ENCODE measurements at places on chromosomes 2 and 18.

DNA sequence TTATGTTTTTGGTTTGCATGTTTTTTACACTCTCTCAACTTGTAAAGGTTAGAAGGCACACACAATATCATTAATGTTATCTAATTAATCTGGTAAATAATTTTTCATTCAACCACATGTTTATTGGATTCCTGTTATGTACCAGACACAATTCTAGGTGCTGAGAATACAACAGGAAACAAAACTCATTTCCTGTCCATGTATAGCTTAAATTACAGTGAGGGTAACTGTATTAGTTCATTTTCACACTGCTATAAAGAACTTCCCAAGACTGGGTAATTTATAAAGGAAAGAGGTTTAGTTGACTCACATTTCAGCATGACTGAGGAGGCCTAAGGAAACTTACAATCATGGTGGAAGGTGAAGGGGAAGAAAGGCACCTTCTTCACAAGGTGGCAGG lies 270.5 kb downstream of the TRIB2 start:
- DNase-seq = no peak

DNA sequence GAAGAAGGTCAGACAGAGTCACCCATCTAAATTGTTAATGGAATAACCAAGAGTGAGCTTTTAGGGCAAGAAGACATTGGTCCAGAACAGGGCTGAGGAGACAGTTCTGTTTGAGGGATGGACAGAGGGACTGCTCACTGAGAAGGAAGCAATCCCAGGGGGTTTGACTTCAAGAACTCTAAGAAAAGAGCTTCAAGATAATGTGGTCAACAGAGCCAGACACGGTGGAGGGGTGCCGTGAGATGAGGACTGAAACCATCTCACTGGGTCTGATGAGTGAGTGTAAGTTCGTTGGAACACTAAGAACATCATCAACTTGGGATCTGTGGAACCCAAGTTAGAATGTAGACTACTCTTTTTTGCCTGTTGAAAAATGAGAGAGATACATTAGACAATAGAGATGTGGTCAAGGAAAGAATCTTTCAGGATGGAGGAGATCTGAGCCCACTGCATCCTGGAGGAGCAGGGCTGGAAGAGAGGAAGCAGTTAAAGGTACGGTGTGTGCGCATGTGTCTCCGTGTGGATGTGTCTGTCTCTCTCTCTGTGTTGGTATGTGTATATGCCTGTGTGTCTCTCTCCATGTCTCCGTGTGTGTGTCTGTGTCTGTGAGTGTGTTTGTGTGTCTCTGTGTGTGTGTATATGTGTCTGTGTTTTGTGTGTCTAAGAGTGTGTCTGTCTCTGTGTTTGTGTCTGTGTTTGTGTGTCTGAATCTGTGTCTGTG lies 172.1 kb downstream of the MYCN start:
- DNase-seq = no peak

GRCh38 chr2:173874894-173875237 lies 90.3 kb downstream of the SP3 start:
- no peak for DNase-seq

- DNase-seq = peak; percentile 6
These were observed 466.0 kb downstream of the NR4A2 start for GRCh38 chr2:155866477-155866876.

GRCh38 chr2:61920548-61920947 lies 15.1 kb downstream of the COMMD1 start:
- DNase-seq = no peak

GRCh38 chr2:60359569-60359968 lies 193.9 kb downstream of the BCL11A start:
- no peak for DNase-seq

DNA sequence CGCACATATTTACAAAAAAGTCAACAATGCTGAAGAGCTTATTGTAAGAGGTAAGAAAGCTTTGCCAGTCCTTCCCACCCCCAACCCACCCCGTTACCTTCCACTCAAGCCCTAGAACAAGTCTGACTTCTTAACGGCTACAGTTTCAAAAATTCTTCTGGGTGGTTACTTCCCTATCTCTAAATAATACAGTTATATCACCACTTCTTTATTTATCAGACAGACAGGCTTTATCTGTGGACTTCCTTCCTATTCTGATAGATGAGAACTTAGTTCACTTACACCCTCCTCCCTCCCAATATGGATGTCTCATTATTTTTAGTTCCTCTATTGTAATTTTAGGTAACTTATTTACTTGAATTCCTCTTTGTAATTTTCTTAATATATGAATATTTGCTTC lies 26.7 kb upstream of the ACTR3 start:
- DNase-seq = no peak

- no peak for DNase-seq
These were observed 36.2 kb downstream of the MTCL1 start for GRCh38 chr18:8741532-8741931.

- no peak for DNase-seq
These were observed 200.2 kb downstream of the RIT2 start for GRCh38 chr18:42915299-42915698.

- no peak for DNase-seq
These were observed 7.3 kb downstream of the CEBPZ start for GRCh38 chr2:37224063-37224462.

GRCh38 chr2:236309669-236310029 lies 45.4 kb upstream of the ASB18 start:
- DNase-seq = peak; percentile 62

DNA sequence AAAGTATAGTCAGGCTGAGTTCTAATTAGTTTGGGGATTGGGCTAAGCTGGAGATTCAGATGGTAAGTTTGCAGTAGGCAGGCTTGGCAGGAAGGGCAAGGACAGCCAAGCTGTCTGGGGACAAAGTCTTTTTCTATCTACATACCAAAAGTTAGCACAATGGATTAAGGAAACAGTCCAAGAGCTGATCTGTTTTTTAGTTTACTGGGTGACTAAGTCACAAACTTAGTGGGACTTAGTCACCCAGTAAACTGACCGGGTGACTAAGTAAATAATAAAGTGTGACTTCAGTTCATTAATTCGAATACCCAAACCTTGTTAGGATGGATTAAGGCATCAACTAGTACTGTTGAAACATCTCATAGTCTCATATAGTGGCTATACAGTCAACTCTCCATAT lies 1386.0 kb upstream of the CELF4 start:
- no peak for DNase-seq

- DNase-seq = no peak
These were observed 3.2 kb upstream of the AAK1 start for GRCh38 chr2:69646714-69647113.

DNA sequence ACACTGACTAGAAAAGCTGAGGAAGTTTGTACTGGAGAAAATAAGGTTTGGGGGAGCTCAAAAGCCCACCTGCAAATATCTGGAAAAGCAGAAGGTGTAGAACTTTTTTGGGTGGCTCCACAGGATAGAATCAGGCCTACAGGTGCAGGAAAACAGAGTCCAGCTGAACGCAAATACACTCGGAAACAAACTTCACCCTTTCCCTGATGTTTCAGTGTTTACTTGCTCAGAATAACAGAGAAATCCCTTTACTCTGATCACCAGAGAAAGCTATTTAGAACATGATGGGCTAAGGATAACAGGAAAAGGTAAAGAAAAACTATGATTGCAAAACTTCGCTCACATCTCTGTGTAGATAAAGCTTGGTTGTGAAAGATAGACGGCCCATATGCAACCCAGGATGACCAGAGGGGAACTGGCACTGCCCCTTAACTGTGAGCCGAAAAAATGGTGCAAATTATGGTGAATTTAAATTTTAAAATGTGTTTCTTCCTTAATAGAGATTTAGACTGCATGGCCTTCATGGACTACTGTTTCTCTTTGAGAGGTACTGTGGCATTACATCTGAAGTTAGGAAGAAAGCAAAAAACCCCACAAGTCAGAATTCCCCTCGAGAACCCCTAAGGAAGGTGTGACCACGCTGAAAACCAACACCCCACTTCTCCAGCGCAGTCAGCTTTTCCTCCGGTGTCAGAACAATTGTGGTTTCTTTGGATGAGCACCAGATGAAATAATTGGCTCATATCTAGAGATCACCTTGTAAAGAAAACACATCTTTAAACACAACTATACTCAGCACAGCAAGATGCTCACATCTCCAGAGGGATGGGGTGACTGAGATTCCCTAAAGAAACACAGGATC lies 84.5 kb upstream of the TMEM247 start:
- no peak for DNase-seq

DNA sequence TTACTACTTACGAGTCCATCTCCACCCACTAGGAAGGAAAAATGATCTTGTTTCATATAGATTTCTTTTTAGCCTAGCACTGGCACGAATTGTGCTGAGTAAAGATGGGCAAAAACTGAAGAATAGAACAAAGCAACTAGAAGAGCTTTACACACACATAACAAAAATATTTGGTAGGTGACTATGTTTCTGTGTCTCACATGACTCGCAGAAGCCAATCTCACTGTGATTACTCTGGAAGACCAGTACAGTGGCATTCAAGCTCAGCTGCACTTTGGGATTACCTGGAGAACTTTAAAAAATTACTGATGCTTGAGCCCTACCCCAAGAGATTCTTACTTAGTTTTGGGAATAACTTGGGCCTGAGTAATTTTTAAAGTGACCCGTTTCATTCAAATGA lies 378.7 kb downstream of the METTL4 start:
- no peak for DNase-seq

- DNase-seq = no peak
These were observed 36.2 kb downstream of the TNS1 start for GRCh38 chr2:217966423-217967070.

- no peak for DNase-seq
These were observed 61.8 kb upstream of the GPR45 start for GRCh38 chr2:105179469-105180372.

DNA sequence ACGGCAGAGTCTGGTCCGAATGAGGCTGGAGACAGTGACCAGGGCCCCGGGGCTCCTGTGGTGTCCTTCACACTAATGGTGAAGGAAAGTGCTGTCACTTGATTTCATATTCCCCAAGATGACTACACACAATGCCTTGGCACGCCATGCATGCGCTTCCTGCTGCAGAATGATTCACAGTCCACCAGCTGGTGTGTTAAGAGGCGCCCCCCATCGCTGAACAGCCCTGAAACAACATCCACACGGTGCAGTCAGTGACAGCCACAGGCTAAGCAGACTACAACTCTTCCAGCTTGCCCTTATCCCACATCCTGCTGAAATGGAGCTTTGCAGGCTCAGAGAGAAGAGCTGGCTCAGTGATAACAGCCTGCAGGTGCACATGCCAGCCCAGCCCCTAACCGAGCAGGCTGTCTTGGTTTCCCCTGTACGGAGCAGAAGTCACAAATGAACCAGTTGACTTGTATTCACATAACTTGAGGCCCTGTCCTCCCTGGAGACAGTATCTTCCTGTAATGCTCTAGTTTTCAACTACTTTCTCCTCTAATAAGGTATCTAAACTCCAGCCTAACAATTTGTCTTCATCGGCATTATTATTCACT lies 24.3 kb upstream of the CDH20 start:
- no peak for DNase-seq

- no peak for DNase-seq
These were observed 716.4 kb downstream of the RNF144A start for GRCh38 chr2:7633566-7634153.

GRCh38 chr2:46363535-46364170 lies 66.4 kb downstream of the EPAS1 start:
- DNase-seq = no peak

GRCh38 chr2:114007436-114007835 lies 117.5 kb downstream of the ACTR3 start:
- no peak for DNase-seq

GRCh38 chr2:44010266-44010665 lies 14.5 kb upstream of the LRPPRC start:
- no peak for DNase-seq

- DNase-seq = no peak
These were observed 6.1 kb downstream of the LBH start for GRCh38 chr2:30237239-30237965.

GRCh38 chr2:132849118-132849517 lies 179.1 kb upstream of the LYPD1 start:
- DNase-seq = no peak

- no peak for DNase-seq
These were observed 233.8 kb upstream of the SPRED2 start for GRCh38 chr2:65666156-65666725.

GRCh38 chr18:7248877-7249276 lies 18.0 kb downstream of the LRRC30 start:
- no peak for DNase-seq

GRCh38 chr2:167817422-167817821 lies 430.0 kb downstream of the STK39 start:
- DNase-seq = no peak

GRCh38 chr18:56638232-56639103 lies at the start of gene TXNL1:
TXNL1 (minus strand) TSS chr18:56638592; CDS start chr18:56638440, 152 bp downstream.
- DNase-seq = peak; percentile 94

DNA sequence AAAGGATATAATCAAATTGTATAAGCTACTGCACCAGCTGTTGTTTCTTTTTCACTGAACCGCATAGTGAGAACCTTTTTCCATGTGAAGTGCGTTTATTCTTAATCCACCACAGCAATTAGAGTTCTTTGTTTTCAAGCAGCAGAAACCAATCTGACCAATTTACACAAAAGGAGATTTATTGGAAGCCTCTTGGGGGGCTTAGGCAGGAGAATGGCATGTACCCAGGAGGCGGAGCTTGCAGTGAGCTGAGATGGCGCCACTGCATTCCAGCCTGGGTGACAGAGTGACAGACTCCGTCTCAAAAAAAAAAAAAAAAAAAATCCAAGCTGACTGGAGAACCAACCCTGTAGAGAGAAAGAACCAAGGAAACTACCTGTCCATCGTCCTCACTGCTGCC lies 10.0 kb downstream of the ADNP2 start:
- peak; percentile 40 for DNase-seq

GRCh38 chr2:63438181-63438580 lies 150.1 kb downstream of the WDPCP start:
- DNase-seq = no peak

- DNase-seq = no peak
These were observed 29.3 kb downstream of the SERPINE2 start for GRCh38 chr2:224009605-224010315.

DNA sequence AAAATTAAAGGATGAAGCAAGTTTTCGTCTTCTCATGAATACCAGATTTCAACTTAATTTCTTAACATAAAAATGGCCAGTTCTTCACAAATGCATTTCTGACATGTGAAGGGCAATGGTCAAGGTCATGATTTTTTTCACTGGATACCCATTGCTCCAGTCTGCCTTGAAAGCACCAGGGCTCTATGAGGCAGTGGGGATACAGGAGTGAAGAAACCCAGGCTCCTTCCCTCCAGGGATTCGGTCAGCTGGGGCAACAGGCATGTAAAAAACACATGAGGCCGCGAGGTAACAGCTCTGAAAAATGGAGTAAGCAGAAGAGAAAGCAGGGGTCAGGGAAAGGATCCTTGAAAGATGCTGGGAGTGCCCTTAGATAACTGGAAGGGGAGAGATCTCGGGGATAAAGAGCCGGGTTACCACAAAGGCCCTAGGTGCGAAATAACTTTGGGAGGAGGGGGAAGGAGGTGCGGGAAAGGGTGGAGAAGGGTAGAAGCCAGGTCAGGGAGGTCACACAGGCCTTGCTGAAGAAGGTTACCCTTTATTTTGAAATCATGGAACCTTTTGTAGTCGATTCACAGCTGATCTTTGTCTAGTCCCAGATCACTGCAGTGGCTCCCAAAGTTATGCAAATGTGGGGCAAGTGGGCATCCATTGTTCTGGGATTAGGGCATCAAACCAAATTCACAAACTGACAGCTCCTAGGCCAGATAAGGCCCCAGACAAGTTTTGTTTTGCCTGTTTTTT lies 5.2 kb upstream of the SPRED2 start:
- DNase-seq = peak; percentile 84

GRCh38 chr2:45068571-45069140 lies 59.4 kb upstream of the SIX2 start:
- DNase-seq = no peak

- DNase-seq = no peak
These were observed 877.6 kb downstream of the SLC4A3 start for GRCh38 chr2:220504938-220505503.
